Left cardiac atrium (tissue), 4 donors: ENCODE measurements at places on chromosomes 3 and 15. TPM values are rescaled to one million over a fixed set of nuclear protein-coding genes. Genes with fewer than 3 reads are reported as not detected.

IQCF5 gene
- not detected for total RNA-seq

STX19 gene
- total RNA-seq, result not detected

LRRC31 gene
- not detected for total RNA-seq

IGDCC3 gene
- 0.09 TPM for total RNA-seq

SH2D7 gene
- total RNA-seq, result not detected

GFM1 gene
- 41.9 TPM for total RNA-seq

RARRES1 gene
- 117 TPM for total RNA-seq

GRK7 gene
- total RNA-seq, result not detected
